ENCODE measurements at places on chromosomes 13 and 19.

GRCh38 chr19:16619457-16619856 lies 8.5 kb downstream of the MED26 start:
- no peak for DNase-seq

- peak; percentile 71 for DNase-seq
These were observed 7.9 kb upstream of the CDC16 start for GRCh38 chr13:114226699-114227323.

DNA sequence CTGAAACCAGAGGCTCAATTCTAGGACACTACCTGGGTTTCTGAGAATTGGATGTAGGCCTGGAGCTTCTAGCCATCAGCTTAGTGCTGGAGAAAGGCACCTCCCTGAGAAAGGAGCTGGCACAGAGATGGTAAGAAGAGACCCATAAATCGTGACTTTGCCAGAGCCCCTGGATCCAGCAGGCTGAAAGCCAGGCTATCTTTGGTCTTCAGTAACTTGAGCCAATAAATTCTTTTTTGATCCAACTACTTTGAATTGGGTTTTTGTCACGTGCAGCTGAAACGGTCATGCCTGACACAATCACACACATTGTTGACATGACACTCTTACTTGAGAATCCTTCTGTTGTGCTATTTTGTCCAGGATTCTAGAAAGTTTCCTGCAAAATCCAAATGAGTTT lies 103.4 kb downstream of the LHFPL6 start:
- no peak for DNase-seq

DNA sequence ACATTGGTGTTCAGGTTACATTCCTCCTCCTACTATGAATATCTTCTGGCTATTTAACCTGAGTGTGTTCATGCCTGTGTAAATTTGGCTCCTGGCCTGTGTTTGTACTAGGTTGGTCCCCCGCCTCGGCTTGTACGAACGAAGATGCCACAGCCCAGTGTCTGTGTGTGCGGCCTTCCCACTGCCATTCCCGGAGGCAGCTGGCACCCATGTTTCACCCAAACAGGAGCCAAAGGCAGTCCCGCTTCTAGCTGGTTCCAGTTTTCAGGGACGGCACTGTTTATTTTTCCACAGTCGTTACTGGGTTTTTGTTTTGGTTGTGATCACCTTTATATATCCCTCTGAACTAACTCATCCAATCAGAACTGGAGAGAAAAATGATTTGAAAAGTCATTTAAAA lies 102.5 kb upstream of the ZNF536 start:
- no peak for DNase-seq

DNA sequence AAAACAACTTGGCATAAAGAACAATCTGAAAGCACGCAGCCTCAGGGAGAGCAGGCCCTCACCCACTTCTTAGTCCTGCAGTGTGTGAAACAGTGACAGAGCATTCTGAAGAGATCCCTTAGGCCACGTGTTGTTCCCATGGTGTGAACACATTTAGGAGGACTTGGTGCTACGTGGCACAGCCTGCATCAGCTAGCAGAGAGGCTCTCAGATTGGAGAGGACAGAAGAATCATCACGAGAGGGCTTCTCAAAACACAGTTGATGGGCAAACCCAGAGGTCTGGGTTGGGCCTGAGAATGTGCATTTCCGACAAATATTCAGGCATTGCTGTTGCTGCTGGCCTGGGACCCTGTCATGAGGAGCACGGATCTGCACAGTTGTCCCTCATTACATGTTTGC lies 26.1 kb upstream of the TFDP1 start:
- DNase-seq = no peak

GRCh38 chr19:29636553-29637360 lies 28.5 kb upstream of the PLEKHF1 start:
- DNase-seq = no peak

GRCh38 chr13:43797159-43797558 lies 10.4 kb upstream of the ENOX1 start:
- DNase-seq = no peak

DNA sequence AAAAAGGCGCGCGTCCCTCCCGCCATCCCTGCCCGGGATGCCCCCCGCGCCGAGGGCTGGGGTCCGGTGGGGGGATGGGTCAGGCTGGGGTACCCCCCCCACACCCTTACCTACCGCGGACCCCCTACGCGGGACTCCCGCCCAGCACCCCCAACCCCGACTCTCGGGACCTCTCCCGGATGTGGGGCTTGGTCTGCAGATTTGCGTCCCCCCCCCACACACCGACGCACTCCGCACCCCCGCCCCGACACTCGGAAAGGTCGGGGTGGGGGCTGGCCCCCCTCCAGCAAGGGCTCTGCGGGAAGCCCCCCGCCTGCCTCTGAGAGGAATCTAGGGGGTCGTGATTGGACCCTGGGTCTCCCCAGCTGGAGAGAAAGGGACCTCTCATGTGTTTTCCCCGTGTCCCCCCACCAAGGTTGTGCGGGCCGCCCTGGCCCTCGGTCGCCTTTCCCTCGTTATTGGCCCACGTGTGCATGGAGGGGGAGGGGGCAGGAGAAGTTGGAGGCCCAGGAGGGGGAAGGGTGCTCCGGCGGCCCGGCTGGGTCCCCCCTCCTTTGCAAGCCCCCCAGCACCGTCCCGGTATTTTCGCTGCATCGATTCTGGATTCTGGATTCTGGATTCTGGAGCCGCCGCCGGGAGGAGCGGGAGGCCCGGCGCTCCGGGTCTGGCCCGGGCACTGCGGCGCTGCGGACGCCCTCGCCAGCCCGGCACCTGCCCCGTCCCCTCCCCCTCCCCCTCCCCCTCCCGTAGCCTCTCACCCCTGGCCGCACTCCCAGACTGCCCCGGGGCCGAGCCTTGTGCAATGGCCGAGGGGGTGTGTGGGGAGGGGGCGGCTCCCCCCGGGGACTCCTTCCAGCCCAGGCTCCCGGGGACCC lies 607 bp downstream of the NFIC start:
- no peak for DNase-seq

DNA sequence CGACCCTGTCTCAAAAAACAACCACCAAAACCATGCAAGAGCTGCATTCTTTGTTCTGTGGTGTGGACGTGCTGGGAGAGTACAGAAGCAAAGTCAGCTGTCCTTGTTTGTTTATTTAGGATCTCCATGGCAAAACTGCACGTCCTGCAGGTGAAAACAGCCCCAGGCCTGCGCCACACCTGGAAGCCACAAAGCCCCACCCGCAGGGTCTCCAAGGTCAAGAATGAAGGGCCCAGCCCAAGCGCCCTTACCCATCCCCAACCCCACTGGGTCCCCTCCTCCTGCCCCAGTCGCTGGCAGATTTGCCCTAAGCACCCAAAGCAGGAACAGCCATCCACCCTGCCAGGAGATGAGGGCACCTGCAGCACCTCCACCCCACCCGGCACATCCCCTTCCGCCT lies 10.5 kb downstream of the MBD3 start:
- DNase-seq = no peak

GRCh38 chr13:76020421-76020955 lies 384.4 kb downstream of the LMO7 start:
- DNase-seq = no peak

DNA sequence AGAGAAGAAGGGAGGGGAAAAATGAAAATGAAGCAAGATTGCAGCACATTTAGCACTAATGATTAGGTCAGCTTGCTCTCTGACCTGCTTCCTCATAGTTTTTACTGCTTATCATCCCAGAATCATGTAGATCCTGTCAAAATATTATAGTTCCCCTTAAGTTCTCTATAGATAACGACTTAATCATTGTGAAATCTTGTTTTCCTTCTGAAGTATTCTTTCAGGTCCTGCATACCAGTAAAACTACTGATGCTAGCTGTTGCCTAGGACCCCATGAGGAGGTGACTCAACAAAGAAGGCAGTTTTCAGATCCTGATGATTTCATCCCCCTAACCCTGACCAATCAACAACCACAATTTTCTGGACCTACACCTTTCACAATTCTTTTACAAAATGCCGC lies 1131.7 kb downstream of the SLITRK5 start:
- no peak for DNase-seq

DNA sequence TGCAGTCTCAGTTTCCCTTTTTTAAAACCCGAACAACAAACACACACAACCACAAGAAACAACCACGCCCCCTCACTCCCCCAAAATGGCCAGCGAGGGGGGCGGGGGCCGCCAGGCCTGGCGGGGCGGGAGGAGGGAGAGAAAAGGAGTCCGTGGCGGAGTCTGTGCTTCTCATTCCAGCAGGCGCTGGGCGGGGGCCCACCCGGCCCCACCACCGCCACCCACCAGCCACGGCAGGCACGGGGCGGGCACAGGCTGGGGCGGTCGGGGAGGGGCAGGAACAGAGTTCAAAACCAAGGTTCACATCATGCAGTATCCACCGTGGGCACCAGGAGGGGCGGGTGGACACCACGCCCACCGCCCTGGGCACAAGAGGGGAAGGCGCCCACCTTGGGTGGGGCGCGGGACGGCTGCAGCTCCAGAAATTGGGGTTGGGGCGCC lies 12.9 kb downstream of the DPF1 start:
- no peak for DNase-seq

DNA sequence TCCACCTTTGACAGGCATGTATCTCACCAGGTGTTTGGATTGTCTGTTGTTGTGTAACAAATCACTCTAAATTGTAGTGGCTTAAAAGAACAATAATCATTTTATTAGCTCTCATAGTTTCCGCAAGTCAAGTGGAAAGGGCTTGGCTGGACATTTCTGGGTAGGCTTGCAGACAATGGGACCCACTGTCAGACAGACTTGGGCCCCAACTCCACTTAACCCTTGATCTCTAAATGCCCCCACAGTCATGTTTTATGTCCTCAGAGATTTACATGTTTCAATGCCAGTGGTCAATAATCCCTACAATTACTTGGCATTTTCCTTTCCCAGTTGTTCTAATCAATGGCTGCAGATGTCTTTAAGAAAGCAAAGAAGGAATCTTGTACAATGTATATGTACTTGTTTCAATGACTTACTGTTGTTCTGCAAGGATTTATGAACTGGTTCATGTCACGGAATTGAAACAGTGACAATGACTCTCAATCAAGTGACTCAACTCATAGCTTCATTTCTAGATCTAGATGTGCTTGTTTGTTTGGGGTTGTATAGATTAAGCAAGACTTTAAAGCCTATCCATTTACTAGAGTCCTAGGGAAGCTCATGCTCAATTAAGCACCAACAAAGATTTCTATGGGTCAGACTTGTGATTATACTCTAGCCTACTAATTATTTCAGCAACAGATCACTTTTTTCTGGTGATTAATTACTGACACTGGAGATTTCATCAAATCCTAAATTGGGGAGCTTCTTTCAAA lies 510.1 kb upstream of the NBEA start:
- DNase-seq = no peak

GRCh38 chr13:71856548-71857043 lies 10.4 kb downstream of the DACH1 start:
- no peak for DNase-seq

GRCh38 chr19:9937001-9937411 lies 691 bp upstream of the OLFM2 start:
- DNase-seq = no peak

DNA sequence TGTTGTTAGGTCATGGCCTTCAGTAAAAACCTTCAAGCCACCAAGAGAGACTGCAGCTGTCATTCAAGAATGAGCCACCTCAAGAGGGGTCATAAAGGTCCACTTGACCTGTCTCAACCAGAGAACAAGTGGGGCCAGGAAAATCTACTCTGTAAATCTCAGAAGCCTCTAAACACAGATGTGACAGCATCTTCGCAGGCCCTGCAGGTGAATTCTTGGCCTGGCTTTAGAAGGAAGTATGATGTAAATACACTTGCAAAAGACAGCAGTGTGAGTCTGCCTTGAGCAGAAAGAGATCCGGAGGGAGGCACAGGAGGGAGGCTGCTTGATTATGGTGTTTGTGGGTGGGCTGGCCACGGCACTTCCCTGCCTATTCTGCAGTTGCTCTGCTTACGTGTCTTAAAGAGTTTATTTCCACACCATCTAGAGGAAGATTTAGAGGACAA lies 1082.9 kb downstream of the UQCRFS1 start:
- DNase-seq = no peak

GRCh38 chr19:12783291-12783848 lies 7.9 kb upstream of the JUNB start:
- DNase-seq = no peak

DNA sequence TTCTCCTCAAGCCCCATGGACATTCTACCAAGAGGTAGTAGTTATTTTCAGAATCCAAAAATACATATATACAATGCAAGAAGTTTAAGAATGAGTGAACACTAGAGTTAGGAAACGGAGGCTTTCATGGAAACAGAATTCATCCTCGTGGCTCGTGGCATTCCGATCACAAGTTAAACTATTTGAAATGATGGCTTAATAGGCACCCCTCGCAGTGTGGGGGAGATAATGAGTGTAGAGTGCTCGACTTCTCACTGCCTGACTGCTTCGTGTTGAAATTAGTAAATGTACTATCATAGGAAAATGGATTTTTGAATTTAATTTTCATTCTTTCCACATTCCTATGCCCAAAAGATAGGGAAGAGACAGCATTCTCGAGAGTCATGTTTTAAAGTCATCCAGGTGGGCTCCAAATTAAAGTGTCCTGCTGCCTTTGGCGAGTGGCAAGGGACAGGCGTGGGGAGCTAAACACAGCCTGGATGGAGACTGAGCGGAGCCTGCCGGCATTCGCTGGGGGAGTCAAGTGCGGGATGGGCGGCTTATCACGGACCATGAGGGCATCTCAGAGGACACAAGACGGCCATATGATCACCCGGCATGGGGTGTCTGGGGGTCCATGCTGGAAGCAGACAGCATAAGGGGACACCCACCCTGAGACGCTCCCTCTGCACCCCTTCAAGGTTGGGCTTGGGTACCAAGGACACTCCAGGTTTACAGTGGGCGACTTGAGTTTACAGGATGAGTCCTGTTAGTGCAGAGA lies 165.2 kb downstream of the TEX29 start:
- no peak for DNase-seq

- peak; percentile 92 for DNase-seq
These were observed at the start of gene ZNF525 for GRCh38 chr19:53365134-53365898. ZNF525 (plus strand) TSS chr19:53365705; CDS start chr19:53372282, 6,577 bp downstream.

GRCh38 chr13:33181264-33181663 lies 104.3 kb downstream of the STARD13 start:
- no peak for DNase-seq

DNA sequence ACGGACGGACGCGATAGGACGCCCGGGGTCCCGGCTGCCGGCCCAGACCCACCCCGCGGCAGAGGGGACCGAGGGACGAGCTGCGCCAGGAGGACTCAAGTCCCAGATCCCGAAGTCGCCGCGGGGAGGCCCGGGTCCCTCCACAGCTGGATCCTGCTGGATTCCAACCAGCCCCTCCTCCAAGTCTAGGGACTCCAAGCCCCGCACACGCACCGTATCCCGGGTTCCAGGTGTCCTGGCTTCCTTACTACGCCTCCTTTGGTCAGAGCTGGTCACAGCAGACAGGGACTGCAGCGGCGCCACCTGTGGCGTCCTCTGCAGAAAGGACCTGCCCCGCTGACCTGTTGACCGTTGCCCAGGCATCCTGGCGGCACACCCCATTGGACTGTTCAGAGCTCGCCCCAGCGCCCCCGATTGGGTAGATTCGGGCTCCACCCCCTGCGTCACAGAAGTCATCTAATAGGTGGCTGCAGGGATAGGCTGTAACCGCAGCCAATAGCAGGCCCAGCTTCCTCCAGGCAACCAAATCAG lies 29.0 kb upstream of the ZNF709 start:
- DNase-seq = no peak

Measured in stimulated activated CD8-positive, alpha-beta memory T cell treated with anti-CD3 and anti-CD28 coated beads, Interleukin-7, amount 100 ng/mL, for 1 hour (primary cell).